ENCODE measurements at places on chromosomes 7 and 10.

GRCh38 chr7:6175645-6176044 is 96.8 kb downstream of the CYTH3 start:
- no peak for DNase-seq

DNA sequence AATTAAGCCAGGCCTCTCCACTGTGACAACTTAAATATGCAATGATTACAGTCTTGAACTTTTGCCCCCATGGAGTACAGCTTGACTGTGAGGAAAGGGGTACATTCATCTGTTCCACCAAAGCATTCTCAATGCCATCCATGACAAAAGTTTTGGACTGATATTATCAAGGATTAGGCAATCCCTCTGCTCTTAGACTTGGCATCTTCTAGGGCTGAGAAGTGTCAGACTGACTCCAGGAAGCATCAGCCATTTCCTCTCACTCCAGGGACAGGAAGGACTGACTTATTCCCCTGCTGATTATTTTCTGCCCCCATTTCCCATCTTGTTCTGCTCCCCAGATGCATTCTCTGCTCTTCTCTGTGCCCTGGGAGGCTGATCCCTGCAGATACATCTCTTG is 69.7 kb downstream of the ZNF365 start:
- no peak for DNase-seq

- DNase-seq = no peak
These were observed 237.2 kb downstream of the CSTF2T start for GRCh38 chr10:51462076-51462779.

DNA sequence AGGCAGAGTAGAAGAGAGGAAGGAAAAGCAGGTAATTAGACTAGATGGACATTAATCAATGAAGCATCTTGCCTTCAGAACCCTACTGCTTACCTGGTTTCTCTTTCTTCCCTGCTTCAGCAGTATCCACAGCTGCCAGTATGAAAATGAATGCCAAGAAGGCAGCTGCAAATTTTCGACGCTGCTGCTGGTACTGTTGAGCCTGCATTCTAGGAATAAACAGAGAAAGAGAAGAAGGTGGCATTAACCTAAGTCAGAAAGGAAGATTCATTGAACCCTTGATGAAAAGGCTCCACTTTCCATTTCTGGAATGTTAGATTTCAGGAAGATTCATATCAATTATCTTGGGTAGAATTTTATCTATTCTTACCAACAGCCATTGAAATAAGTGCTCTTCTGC is 88.8 kb downstream of the PTN start:
- DNase-seq = no peak

- DNase-seq = no peak
These were observed 2.2 kb downstream of the GNB2 start for GRCh38 chr7:100675581-100676350.

DNA sequence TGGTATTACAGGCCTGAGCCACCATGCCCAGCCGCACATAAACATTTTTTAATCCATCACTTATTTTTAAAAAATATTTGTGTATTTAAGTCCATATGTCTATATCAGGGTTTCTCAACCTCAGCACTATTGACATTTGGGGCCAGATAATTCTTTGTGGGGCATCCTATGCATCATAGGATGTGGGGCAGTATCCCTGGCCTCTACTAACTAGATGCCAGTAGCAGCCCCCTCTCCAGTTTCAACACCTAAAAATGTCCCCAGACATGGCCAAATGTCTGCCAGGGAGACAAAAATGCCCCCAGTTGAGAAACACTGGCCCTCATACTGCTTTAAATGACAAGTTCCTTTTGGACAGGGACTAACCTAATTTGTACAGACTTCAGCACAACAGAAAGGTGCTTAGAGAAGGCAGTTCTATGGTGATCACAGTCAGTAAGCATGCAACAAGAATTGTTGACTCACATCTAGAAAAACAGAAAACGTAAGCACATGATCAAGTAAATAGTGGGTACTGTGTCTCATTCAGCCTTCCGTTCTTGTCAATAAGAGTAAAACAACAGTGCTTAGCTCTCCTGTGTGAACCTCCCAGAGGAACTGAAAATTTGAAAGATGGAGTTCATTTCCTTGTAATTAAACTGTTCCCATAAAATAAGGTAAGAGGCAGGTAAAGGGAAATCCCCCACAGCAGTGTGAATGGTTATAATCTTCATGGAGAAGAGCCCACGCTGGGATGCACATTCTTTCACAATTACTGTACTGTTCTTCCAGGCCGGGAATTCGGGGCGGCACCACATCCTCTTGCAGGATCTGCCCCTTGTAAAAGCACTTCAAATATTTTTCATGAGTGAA is 17.3 kb upstream of the ADRB1 start:
- DNase-seq = no peak

- no peak for DNase-seq
These were observed 96.4 kb downstream of the FOXL3 start for GRCh38 chr7:386385-386784.
